ENCODE measurements at places on chromosomes 11 and 22. TPM values are rescaled to one million over a fixed set of nuclear protein-coding genes. Genes with fewer than 3 reads are reported as not detected.

The SMTNL1 gene
- not detected for total RNA-seq

- H3K36me3 ChIP-seq: peaks cover 37% of the 10 kb centered on the region
These were observed 3.8 kb downstream of the TSSK2 start for GRCh38 chr22:19134874-19135273.

- DNase-seq: no peak
- H3K36me3 ChIP-seq: no peaks in the 10 kb centered on the region
- H3K4me1 ChIP-seq: no peaks in the 10 kb centered on the region
These were observed 111.1 kb downstream of the TP53I11 start for GRCh38 chr11:44839458-44840084.

The PLCB3 gene
- total RNA-seq: 19.7 TPM

DNA sequence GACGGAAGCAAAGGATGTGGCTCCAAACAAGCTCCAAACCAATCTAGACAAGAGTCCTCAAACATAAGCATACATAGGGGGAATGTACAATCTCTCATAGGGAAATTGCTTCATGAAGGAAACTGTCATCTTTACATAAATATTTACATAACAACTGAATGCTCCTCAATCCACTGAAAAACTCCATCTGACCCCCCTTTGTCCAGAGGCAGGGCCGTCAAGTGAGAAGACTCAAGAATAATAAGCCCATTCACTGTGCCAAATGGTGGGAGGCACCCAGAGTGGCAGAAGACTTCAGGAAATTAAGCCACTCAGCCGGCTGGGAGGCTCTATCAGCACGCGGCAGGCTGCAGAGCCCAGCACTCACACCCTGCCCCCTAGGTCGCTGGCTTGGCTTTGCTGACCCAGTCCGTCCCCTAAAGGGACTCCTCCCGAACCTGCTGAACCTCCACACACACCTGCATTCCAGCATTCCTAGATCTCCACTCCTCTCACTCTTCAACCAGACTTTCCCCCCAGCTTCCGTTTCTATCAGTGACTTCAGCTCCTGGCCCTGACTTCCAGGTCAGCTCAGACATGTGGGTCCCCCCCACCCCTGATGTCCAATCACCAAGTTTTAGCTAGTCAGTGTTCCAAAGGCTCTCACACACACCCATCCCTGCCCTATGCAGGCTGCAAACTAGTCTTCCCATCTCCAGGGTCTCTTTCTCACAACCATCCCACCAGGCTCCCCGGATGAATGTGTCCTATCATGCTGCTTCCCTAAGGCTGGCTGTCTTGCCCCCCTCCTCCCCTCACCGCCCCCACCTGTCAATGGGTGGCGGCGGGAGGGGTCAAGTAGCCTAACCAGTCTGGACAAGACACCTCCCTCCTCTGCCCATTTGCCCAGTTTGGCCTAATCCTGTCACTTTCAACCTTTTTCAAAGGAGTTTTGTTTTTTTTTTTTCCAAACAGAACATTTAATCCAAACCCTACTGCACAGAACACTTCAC, 11.3 kb downstream of the VPS37C start:
- H3K36me3 ChIP-seq: peaks cover 9% of the 10 kb centered on the region
- no peak overlapping the region for H3K27ac ChIP-seq
- H3K4me3 ChIP-seq: no peak overlapping the region
- DNase-seq: no peak
- H3K4me1 ChIP-seq: peaks cover 10% of the 10 kb centered on the region
- H3K27me3 ChIP-seq: no peaks in the 10 kb centered on the region

The OR9G4 gene
- total RNA-seq: not detected

DNA sequence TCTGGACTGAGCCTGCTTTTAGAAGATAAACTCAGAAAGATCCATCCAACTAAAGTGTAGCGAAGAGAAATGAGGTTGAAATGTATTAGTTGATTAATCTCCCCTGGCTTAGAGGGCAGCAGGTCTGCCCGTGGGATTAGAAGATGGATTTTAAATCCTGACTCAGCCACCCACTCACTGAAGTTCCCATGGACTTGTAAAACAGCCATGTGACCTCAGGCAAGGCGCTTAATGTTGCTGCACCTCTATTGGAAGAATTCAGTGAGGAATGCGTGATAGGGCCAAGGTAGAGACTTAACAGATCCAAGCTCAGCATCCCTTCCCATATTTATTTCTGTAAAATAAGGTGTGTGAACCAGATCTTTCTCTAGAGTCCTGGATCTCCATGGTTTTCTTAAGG, 45.1 kb upstream of the ELF5 start:
- no peaks in the 10 kb centered on the region for H3K36me3 ChIP-seq
- no peak overlapping the region for H3K4me3 ChIP-seq
- DNase-seq: no peak
- peaks cover 34% of the 10 kb centered on the region for H3K27me3 ChIP-seq
- H3K27ac ChIP-seq: no peak overlapping the region
- H3K4me1 ChIP-seq: no peaks in the 10 kb centered on the region

GRCh38 chr22:46537225-46537945, at the start of gene CELSR1:
Gene CELSR1 (minus strand): TSS chr22:46537620. CDS start chr22:46537170, 450 bp downstream.
- DNase-seq: no peak
- H3K27me3 ChIP-seq: peaks cover 35% of the 10 kb centered on the region
- no peak within 1 kb of the TSS for H3K4me3 ChIP-seq

DNA sequence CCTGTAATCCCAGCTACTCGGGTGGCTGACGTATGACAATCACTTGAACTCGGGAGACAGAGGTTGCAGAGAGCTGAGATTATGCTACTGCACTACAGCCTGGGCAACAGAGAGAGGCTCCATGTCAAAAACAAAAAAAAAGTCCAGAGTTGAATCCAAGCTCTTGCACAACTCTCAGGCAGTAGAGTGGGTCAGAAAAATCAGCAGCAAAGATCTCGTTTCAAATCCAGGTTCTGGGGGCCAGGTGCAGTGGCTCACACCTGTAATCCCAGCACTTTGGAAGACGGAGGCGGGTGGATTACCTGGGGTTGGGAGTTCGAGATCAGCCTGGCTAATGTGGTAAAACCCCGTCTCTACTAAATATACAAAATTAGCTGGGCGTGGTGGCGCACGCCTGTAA, 24.9 kb downstream of the CLPB start:
- peaks cover 14% of the 10 kb centered on the region for H3K4me1 ChIP-seq
- DNase-seq: no peak

DNA sequence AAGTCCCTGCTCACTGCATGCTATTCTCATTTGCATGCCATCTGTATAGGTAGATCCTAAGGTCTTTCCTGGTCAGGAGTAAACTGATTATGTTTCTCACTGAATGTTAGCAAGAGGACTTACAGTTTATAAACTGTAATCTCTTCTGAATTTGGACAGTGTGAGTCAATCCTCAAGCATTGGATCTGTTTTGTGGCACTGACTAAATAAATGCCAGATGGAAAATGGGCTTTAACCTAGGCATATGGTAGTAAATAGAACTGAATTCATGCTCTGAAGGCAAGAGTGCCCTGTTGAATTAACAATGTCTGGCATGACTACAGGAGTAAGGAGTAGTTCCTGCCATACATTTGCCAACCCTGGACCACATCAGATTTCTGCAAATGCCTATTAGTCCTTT, 11.4 kb downstream of the FAM181B start:
- DNase-seq: no peak
- peaks cover 14% of the 10 kb centered on the region for H3K27me3 ChIP-seq
- H3K4me1 ChIP-seq: no peaks in the 10 kb centered on the region
- no peak overlapping the region for H3K27ac ChIP-seq

The PHF21B gene
- total RNA-seq: not detected

- no peak for DNase-seq
- no peaks in the 10 kb centered on the region for H3K4me1 ChIP-seq
- H3K27me3 ChIP-seq: no peaks in the 10 kb centered on the region
- H3K4me3 ChIP-seq: no peak overlapping the region
These were observed 16.3 kb upstream of the RBMXL2 start for GRCh38 chr11:7072401-7073028.
